Brain (organoid and tissue), 16 donors: ENCODE measurements at places on chromosomes 4 and X.
A peak's percentile ranks its signal among the peaks of the same experiment; 100 is the strongest.

GRCh38 chrX:19747652-19748610 lies 139.5 kb downstream of the SH3KBP1 start:
- no peak for DNase-seq

- no peak for DNase-seq
Measured at GRCh38 chr4:153026591-153027346, 90.6 kb downstream of the FHDC1 start.

GRCh38 chrX:109624641-109625616 lies at the start of gene KCNE5:
TSS of gene KCNE5 (minus strand) at chrX:109625172. CDS start at chrX:109625020, 152 bp downstream.
- DNase-seq = peak; percentile 75

DNA sequence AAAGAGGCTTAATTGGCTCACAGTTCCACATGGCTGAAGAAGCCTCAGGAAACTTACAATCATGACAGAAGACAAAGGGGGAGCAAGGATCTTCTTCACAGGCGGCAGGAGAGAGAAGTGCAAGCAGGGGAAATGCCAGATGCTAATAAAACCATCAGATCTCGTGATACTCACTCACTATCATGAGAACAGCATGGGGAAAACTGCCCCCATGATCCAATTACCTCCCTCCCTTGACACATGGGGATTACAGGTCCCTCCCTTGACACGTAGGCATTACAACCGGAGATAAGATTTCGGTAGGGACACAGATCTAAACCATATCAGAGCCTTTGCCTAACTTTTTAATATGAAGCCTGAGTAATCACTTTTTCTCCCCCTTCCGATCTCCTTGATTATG lies 43.7 kb upstream of the MAPK10 start:
- no peak for DNase-seq

- DNase-seq = no peak
Measured at GRCh38 chr4:6769233-6769988, 13.1 kb upstream of the KIAA0232 start.

DNA sequence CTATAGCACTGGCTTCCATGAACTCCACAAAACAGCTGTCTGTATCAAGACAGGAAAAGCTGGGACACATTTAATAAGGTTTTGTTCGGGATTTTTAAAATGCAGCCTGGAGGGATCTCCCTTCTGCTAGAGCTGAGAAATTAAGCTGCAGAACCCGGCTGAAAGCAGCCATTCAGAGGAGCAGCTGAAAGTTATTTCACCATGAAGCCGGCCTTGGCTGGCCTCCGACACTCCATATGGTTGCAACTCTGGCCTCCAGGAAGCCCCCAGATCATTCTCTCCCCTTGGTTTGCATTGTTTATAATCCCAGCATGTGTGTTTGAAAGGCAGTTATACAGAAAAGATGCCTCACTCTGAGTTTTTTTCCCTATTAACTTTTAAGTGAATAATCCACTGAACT lies 239.4 kb downstream of the SPATA18 start:
- peak; percentile 97 for DNase-seq

GRCh38 chr4:5989236-5990225 lies 28.7 kb downstream of the C4orf50 start:
- DNase-seq = no peak

- no peak for DNase-seq
Measured at GRCh38 chrX:41603596-41603995, 85.2 kb upstream of the GPR34 start.

DNA sequence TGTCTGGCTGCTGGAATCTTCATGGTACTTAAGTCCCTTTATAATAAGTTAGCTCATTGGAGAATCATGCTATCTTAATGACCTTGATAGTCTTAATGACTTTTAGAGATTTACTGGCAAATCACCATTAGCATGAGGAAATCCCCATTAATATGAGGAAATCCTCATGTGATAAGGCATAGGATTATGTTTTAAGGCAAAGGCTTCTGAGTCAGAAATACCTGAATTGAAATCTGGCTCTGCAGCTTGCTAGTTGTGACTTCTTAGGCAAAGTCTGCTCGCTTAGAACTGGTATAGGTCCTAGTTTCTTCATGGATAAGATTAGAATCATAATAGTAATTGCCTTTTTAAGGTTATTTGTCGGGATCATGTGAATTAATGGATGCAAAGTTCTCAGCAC lies 190.2 kb upstream of the BANK1 start:
- DNase-seq = no peak

GRCh38 chr4:84455697-84456096 lies 43.4 kb downstream of the NKX6-1 start:
- DNase-seq = peak; percentile 6

- DNase-seq = peak; percentile 13
Measured at GRCh38 chrX:119686087-119686691, 6.8 kb downstream of the SEPTIN6 start.
